Activated CD4-positive, alpha-beta memory T cell treated with anti-CD3 and anti-CD28 coated beads, Interleukin-2, amount 10 ng/mL, durations not matched to agents 7 days and 5 days (primary cell): ENCODE measurements at places on chromosomes 3 and 15.

GRCh38 chr3:76122007-76122406 is 336.7 kb upstream of the ZNF717 start:
- DNase-seq, result no peak

GRCh38 chr3:138653567-138653966 is 45.0 kb downstream of the FAIM start:
- DNase-seq, result no peak

GRCh38 chr3:152942366-152942765 is 107.4 kb downstream of the P2RY1 start:
- no peak for DNase-seq

GRCh38 chr3:195180490-195181112 is 90.4 kb downstream of the XXYLT1 start:
- DNase-seq, result no peak

GRCh38 chr3:133926736-133927539 is 31.3 kb upstream of the RAB6B start:
- no peak for DNase-seq

DNA sequence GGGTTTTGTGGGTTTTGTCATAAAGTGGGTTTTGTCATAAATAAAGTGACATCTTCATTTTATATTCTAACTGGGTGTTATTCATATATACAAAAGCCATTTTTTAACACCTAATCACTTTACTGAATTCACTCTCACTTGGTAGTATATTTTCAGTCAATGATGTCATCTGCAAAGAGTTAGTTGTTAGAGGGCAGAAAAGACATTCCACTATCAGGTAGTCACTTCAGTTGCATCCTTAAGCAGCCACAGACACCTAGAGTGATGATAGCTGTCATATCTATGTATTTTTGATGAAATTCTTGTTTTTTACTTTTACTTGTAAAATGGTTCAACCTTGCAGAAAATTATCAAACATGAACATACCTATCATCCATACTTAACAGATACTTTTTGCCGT is 89.0 kb downstream of the DHX36 start:
- DNase-seq, result no peak

- DNase-seq, result no peak
Measured at GRCh38 chr3:11640009-11640673, 3.6 kb downstream of the VGLL4 start.

- DNase-seq, result no peak
Measured at GRCh38 chr3:39718674-39719595, 90.5 kb upstream of the MYRIP start.

DNA sequence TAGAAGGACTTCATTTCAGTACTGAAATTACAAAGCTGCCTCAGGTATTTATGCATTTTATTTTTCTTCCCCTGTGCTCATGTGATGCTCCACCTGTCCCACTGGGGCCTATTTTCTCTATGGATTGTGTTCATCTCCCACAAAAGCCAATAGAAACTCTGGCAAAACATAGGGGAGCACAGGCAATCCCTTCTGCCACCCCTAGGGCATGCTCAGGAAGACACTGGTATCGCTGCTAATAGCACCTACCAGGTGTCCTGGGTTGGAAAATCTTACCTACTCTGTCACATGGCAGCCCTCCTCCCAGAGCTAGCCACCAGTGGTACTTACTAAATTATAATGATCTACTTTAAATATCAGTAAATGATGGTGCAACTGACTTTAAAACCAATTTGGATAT is 427.4 kb downstream of the FGF12 start:
- no peak for DNase-seq

GRCh38 chr3:16468336-16469098 is 45.0 kb downstream of the RFTN1 start:
- no peak for DNase-seq

DNA sequence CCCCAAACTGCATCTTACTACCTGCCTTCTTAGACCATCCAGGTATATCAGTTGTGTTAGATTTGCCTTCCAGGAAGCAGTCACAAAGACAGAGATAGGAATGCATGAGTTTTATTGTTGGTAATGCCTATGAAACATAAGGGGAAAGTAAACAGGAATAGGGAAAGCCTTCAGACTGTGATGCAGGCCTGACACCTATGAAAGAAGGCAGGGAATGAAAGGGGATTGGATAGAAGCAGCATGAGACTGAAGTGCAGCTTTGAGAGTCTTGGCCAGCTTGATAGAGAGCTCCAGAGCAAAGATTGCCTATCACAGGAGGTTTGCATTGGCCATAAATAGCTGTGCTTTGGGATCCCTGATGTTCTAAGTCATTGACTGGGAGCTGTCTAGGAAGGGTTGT is 15.9 kb upstream of the HHLA2 start:
- DNase-seq, result no peak

GRCh38 chr3:61927332-61927731 is 366.0 kb downstream of the PTPRG start:
- no peak for DNase-seq

DNA sequence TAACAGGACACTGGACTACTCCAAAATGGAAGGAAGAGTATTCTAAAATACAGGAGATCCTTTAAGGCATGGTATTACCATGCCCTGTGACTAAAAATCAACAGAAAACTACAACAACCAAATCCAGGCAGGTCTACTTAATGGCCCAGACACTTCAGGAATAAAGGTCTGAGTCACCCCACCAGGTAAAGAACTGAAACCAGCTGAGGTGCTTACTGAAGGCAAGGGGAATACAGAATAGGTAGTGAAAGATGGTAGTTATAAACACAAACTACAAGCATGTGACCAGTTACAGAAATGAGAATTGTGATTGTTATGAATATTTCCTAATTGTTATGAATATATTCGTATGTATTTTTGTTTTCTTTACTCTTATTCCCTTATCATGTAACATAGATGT is 13.4 kb downstream of the IFT57 start:
- DNase-seq, result no peak

DNA sequence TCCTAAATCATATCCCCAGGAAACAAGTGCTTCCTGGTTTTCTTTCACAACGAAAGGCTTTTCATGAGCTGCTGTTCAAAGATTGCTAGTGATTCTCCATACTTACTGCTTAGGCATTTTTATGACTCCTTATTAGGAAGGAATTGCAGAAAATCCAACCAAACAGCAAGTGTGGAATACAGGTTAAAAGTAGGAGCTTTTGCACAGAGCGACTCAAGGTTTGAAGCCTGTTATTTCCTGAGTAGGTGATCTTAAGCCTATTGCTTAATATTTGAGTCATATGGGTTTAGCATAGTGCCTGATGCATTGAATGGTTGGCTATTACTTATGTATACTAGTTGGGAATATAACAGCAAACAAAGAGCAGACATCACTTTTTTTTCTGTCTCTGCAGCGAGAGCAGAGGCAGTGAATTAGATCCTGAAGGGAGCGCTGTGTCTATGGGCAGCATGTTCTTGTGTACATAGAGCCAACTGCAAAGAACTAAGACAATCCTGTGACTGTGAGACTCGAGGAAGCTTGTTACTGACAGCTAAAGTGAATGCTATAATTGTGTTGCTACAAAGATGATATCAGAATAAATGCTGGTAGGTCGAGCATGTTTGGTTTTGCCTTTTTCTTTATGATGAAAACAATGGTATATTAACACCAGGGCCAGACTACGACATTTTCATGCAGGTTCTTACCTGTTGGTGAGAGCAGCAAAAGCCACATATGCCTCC is 6.3 kb downstream of the TM4SF1 start:
- no peak for DNase-seq

- no peak for DNase-seq
Measured at GRCh38 chr15:98195796-98196195, 235.3 kb downstream of the ARRDC4 start.

DNA sequence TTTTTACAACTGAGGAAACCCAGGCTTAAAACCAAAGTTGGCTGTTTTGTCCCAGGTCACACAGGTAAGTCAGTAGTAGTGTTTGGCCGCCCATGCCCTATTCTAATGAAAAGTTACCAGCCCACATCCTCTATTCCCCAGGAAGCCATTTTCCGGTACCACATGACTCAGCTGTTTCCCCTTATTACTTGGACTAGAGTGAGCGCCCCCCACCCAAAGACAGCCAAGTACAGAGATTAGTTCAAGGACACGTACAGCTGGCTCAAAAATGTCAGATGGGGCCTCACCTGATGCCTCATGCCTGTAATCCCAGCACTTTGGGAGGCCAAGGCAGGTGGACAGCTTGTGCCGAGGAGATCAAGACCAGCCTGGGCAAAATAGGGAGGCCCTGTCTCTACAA is 8.5 kb upstream of the KLHL6 start:
- no peak for DNase-seq

DNA sequence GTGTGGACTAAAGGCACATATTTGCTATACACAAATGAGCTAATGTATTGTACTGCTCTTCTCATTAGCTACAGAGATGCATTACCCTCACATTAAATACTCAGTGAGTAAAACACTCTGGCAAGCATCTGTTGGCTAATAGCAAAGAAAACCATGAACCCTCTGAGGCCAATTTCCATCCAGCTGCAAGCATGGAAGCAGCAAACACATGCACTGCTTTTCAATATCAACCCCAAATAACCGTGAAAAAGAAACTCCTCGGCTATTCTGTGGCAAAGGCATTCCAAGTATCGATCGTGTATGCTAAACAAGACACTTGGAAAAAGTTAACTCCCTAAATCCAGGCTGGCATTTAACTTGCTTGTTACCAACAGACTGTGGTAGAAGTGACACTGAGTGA is 67.0 kb downstream of the PEAK1 start:
- DNase-seq, result no peak
